Posterior vena cava (tissue), 2 donors: ENCODE measurements at places on chromosomes 7 and 10. TPM values are rescaled to one million over a fixed set of nuclear protein-coding genes. Genes with fewer than 3 reads are reported as not detected.

The ST8SIA6 gene
- total RNA-seq, result 3.1 TPM

GRCh38 chr7:88315522-88315921 lies 8.8 kb upstream of the STEAP4 start:
- DNase-seq, result no peak

GRCh38 chr10:109919220-109919619 lies 4.1 kb downstream of the XPNPEP1 start:
- DNase-seq, result no peak

- no peak for DNase-seq
Measured at GRCh38 chr7:85561706-85562105, 374.9 kb upstream of the SEMA3D start.

GRCh38 chr7:82166260-82167015 lies 277.1 kb downstream of the CACNA2D1 start:
- no peak for DNase-seq
